ENCODE measurements at places on chromosomes 6 and 20. TPM values are rescaled to one million over a fixed set of nuclear protein-coding genes. Genes with fewer than 3 reads are reported as not detected.

The PDE10A gene
- 24.4 TPM for polyA plus RNA-seq

DNA sequence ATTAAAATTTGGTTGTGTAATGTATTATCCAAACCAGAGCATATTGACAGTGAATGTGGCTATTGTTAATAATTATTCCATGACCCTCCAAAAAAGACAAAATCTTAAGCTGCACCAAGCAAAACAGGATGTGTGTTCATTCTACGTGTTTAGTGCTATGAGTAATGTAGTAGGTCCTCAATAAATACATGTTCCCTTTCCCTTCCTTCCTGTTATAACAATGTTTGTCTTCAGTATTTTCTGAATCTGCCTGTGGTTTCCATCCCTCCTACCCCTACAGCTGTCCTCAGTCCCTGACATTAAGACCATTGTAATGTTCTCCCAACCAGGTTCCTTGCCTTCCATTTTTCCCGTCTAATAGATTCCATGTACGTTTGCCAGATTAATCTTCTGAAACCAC, 163.8 kb downstream of the AIG1 start:
- no peak for DNase-seq

DNA sequence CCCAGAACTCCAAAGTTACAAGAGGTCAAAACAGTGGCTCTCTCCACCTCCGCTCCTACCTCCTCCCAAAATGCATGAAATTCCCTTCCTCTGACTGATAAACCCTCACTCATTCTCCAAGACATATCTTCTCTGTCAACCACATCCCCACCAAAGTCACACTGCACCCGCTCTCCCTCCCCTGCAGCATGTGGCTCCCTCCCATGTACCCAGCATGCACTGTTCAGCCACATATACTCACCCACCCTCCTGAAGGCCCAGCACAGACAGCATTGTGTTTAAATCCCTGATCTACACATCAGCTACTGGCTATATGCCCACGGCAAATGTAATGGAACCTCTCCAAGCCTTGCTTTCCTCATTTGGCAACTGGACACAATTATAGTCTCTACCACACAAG, 5.5 kb upstream of the POU5F1 start:
- DNase-seq, result no peak

DNA sequence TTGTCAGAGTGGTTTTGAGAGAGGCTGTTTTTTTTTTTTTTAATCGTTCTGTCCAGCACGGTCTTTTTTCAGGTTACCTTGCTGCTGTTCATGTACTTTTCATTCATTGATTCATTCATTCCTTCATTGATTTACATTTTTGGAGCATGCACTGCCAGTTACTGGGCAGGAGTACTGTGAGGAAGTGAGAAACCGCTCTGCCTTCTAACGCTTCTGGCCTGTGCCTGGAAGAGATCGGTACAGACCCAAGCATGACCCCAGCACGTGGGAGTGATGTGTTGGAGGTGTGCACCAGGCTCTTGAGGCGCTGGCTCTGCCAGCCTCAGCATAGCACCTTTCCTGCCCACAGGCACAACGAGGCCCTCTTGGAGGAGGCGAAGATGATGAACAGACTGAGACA, 9.1 kb downstream of the RIPK1 start:
- no peak for DNase-seq

The CCN6 gene
- 2.9 TPM for polyA plus RNA-seq

The CD40 gene
- polyA plus RNA-seq, result 5.5 TPM

DNA sequence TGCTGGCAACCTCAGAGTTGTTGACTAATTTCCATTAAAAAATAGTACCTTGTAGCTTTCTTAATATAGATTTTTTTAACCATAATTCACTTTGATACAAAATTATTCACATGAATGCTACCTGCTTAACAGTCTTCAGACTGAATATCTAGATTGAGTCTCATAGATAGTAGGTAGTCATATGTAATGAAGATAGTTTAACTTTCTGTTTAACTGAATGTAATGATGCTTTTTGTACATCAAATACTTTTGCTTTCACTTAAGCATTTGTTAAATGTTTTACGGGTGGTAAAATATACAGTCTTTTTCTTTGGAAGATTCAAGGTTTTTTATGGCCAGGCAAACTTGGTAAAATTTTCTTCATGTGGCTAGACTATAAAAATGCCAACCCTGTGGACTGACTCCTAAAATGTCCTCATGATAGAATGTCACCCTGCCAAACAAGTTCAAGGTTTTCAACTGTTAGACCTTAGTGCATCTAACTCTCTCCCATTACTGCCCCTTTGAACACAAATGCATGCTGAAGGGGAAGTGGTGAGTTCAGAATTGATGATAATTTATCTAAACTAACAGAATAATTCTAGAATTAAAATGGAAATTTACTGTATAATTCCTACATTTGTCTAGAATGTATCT, 16.4 kb downstream of the TBPL1 start:
- DNase-seq, result no peak

DNA sequence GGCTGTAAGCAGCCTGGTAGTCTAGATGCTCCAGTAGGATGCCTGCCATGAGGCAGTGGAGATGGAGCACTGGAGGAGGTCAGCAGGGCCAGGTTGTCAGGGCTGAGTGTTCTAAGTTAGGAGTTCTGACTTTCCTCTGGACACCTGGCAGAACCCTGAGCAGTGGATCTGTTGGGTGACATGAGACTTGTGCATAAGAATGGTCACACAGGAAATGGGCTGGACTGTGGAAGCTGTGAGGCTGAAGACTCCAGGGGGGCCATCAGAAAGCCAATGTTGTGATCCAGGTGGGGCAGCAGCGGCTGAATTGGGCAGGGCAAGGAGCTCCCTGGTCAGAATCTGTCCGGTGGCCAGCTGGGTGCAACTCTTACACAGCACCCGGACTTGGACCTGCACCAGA, 23.9 kb upstream of the C20orf203 start:
- DNase-seq, result no peak

The GJA10 gene
- polyA plus RNA-seq, result not detected

DNA sequence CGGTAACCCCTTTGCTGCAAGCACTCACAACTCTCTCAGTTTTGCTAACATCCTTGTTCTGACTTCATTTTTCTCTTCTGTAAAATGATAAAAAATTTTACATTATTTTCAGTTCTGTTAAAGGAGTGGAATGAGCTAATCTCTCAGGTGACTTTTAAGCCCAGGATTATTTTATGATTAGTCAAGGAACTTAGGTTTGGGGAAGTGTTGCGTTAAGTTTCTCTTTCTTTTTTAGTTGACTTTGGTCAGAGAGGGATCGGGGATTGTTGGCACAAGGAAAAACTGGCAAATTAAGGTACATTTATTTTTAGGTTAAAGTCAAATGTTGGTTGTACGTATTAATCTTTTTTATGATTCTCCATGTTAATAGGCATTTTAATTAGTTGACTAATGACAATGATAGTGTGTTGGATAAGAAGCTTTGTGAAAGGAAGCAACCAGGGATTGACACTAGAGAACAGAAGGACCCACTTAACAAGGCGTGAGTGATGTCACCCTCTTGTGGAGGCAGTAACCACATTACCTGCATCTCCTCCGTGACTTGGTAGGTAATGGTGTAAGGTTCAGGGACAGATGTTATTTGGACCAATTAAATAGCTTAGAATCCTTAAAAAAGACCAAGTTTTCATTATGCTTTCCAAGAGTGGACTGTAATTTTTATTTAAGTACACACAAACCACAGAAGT, 31.6 kb downstream of the CD83 start:
- DNase-seq, result no peak

DNA sequence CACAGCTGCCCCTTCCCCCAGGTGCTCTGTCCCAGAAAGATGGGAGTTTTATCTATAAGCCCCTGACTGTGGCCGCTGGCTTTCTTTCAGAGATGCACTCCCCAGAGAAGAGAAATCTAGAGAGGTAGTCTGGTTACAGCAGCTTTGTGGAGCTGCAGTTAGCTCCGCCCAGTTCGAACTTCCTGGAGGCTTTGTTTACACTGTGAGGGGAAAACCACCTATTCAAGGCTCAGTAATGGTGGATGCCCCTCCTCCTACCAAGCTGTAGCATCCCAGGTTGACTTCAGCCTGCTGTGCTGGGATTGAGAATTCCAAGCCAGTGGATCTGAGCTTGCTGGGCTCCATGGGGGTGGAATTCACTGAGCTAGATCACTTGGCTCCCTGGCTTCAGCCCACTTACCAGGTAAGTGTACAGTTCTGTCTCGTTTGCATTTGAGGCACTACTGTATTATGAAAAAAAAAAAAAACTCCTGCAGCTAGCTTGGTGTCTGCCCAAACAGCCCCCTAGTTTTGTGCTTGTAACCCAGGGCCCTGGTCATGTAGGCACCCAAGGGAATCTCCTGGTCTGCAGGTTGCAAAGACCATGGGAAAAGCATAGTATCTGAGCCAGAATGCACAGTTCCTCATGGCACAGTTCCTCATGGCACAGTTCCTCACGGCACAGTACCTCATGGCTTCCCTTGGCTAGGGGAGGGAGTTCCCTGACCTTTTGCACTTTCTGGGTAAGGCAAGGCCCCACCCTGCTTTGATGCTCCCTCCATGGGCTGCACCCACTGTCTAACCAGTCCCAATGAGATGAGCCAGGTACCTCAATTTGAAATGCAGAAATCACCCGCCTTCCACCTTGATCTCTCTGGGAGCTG, 275.0 kb downstream of the CENPW start:
- no peak for DNase-seq

- no peak for DNase-seq
These were observed 15.3 kb downstream of the HCK start for GRCh38 chr20:32067234-32067821.

- no peak for DNase-seq
These were observed 2.5 kb upstream of the TMEM14C start for GRCh38 chr6:10720265-10720959.

The LY86 gene
- polyA plus RNA-seq, result 1.6 TPM

The MUC21 gene
- 0.09 TPM for polyA plus RNA-seq

The CCN2 gene
- 204 TPM for polyA plus RNA-seq

GRCh38 chr6:136466777-136467176, 83.4 kb downstream of the MAP7 start:
- DNase-seq, result peak; percentile 34

DNA sequence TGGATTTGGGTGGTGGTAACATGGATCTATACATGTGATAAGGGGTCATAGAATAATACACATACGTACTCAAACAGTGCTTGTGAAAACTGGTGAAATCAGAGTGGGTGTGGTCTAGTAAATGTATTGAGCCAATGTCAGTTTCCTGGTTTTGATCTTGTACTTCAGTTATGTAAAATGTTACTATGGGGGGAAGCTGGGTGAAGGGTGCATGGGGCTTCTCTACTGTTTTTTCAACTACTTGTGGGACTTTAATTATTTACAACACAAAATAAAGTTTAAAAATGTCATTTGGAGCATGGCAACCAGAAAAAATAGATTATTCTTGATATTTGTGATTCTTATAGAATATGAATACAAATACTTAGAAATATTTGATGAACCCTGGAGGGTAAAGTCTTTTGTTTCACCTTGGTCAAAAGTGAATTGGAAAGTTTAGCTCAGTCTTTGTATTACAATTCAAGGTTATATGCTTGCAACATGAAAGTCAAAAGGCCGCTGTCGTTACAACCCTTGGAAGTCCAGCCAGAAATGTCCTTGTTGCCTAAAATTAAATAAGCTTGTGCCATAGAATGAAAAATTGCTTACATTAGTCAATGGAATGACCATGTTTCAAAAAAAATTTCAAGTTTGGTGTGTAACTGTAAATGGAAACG, 74.1 kb downstream of the TXNDC5 start:
- no peak for DNase-seq

DNA sequence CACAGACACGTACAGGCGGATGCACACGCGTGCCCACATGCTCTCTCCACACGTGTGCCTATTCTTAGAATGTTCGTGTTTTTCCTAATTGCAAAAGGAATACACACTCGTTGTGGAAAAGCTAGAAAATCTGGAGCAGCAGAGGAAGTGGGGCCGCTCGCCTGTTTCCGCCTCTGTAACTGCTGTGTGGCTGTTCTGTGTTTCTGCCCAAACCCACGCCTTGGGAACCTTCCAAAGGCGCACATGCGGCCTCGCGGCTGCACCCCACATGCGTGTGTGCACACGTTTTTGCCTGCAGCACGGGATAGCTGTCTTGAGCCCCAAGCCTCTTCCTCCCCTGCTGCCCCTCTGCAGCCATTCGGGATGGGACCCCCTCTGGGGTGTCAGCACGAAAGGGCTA, 12.2 kb downstream of the SLC17A9 start:
- DNase-seq, result no peak

DNA sequence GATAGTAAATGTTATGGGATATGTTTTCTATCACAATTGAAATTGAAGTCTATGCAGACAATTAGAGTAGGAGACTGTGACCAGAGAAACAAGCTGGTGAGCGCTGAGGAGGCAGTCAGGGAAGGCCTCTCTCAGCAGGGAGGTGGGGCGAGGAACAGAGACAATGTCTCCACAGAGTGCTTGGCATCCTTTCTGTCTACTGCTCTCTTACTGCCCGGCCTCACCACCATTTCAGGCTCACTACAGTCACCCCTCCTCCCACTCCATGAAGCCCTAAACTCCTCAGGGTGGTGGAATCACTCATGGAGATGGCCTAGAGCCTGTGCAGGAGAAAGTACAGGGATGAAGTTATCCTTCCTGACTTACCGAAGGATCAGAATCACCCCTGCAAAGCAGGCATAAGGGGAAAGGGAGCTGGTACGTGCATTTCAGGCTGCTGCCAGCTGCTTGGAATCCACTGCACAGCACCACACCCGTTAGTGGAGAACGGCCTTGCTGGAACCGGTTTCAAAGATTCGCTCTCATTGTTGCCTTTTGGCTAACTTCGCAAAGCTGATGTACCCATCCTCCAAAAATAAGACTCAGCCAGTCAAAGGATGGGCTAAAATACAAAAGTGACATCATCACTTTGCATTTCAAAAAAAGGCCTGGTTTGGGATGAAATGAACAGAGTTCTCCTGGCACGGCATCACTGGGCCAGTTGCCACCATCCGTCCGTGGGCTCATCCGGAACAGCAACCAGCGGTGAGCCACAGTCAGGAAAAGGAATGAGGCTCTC, 67.3 kb downstream of the SLC22A23 start:
- DNase-seq, result no peak

The SNX21 gene
- polyA plus RNA-seq, result 16.2 TPM

DNA sequence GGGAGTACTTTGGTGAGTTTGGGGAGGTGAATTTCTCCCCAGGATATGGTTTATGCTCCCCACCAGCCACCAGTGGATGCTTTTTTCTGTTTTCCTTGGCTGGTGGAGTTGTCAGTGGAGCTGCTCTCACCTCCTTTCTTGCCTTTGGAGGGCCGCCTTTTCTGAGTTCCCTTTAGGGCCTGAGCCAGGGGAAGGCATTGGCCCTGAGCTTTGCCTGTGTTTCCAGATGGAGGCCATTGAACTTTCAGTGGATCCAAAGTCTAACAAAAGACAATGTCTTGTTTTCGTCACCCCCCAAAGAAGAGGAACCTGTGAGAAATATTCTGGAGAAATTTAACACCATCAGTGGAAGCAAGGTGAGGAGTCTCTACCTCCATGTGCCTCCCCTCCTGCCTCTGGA, 4.4 kb upstream of the TMEM14A start:
- DNase-seq, result no peak

- no peak for DNase-seq
These were observed 10.9 kb downstream of the PMEPA1 start for GRCh38 chr20:57698867-57699275.

- DNase-seq, result no peak
These were observed 50.7 kb downstream of the PRDM1 start for GRCh38 chr6:106136845-106137244.

All from renal pelvis (tissue), 12 donors.